Activated naive CD4-positive, alpha-beta T cell treated with anti-CD3 and anti-CD28 coated beads for 36 hours (primary cell): ENCODE measurements at places on chromosomes 3 and 15. TPM values are rescaled to one million over a fixed set of nuclear protein-coding genes. Genes with fewer than 3 reads are reported as not detected.

TBC1D5 gene
- 54.4 TPM for total RNA-seq

SHF gene
- total RNA-seq, result 3.3 TPM

CLDN16 gene
- total RNA-seq, result not detected

DNA sequence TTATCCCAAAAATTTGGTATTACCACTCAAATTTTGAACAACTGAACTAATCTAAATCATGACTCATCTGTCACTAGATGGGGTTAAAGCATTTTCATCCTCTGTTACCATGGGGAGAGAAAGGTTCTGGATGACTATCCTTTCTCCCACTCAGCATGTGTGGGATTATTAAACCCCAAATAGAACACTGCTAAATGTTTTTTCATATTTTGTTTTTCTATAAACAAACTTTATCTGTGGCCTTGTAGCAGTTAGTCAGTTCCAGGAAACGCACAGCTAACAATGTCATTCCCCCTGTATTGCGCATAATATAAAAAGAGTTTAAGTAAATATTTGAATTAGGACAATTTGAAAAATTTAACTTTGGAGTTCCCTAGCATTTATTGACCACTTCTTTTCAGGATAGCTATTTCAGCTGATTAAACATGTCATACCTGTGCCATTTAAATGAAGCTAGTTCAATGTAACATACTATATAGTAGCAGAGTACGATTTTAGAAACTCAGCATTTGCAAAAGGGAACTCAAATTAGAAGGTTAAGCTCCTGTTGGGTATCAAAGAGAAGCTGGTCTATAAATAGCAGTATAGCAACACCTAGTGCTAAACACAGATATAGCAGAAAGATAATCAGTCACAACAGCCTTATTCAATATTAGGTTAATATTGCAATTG lies 9.2 kb upstream of the TMEM212 start:
- no peak overlapping the region for H3K4me3 ChIP-seq
- no peak for DNase-seq

DNA sequence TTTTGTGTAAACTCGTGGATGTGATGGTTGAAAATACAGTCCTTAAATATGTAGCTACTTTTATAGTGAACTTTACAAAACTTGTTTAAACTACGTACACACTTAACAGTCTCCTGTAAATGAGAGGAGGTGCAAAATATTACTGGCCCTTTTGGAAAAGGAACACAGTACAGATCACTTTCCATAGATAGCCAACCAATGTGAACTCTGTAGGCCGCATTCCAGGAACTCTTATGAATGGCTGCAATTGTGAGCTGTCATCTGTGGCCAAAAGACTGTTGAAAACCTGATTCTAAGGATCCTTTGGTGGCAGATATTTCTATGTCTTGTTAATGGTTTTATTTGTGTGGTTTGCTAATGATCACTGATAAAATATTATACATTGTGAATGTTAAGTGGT lies 6.2 kb downstream of the TSC22D2 start:
- peaks cover 24% of the 10 kb centered on the region for H3K36me3 ChIP-seq
- DNase-seq, result no peak

GRCh38 chr3:16084887-16085286 lies 89.6 kb upstream of the GALNT15 start:
- no peak for DNase-seq
- no peaks in the 10 kb centered on the region for H3K27me3 ChIP-seq
- no peaks in the 10 kb centered on the region for H3K4me1 ChIP-seq
- peaks cover 2% of the 10 kb centered on the region for H3K36me3 ChIP-seq
